RCC 7860 (cell line): ENCODE measurements at places on chromosomes 1 and 21.

DNA sequence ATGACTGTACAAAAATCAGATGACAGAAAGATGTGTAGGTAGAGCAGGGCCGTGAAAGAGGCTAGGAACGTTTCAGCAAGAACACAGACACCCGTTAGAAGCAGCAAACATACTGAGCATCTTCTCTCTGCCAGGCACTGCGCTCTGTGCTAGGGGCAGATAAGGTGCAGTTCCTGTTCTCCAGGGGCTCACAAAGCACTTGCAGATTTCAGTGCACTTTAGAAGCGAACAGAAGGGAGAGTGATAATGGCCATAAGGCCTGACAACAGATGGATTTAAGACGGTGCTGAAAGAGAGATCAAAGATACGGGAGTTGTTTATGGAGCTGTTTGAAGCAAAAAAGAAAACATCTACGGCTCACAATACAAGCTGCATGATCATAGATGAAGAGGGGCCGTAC, 200.3 kb upstream of the FOXD3 start:
- no peak for DNase-seq

- no peak for DNase-seq
Observed at GRCh38 chr1:29820401-29820800, 584.1 kb downstream of the PTPRU start.

DNA sequence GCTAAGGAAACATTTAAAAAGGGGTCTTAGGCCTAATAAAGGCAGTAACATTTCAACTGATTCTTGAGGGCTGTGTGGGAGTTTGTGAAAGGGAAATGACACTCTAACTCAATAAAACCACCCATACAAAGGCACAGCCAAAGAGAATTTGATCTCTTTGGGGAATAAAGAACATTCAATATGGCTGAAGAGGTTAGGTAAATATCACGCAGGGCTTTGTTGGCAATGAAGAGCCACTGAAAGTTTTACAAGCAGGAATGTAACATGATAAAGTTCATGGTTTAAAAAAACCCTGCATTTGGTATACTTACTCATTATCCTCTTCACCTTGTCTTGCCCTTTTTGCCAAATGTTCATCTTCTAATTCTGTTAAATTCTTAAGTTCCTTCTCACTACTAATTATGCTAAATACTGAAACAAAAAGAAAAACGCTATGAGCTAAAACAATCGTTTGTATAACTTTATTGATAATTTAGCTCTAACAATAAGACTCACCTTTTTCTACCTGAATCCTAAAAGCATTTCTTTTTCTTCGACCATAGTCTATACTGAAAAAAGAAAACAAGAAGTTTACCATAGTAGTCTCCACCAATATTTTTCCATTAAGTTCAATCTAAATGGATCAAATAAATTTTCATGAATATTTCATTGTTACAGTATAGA, 12.5 kb downstream of the NVL start:
- DNase-seq, result no peak

DNA sequence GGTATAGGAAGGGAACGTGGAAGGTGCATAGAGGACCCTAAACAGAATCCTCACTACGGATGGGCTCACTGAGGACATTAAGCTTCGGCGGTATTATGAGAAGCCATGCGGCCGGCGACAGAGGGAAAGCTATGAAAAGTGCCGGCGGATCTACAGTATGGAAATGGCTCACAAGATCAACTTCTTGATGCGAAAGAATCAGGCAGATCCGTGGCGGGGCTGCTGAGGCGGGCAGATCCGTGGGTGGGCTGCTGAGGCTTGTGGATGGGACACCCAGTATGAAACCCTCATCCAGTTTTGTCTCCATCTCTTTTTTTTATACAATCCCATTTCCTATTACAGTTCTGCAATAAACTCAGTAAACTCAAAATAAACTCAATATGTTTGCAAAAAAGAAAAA, 95.8 kb downstream of the CRB1 start:
- DNase-seq, result no peak

DNA sequence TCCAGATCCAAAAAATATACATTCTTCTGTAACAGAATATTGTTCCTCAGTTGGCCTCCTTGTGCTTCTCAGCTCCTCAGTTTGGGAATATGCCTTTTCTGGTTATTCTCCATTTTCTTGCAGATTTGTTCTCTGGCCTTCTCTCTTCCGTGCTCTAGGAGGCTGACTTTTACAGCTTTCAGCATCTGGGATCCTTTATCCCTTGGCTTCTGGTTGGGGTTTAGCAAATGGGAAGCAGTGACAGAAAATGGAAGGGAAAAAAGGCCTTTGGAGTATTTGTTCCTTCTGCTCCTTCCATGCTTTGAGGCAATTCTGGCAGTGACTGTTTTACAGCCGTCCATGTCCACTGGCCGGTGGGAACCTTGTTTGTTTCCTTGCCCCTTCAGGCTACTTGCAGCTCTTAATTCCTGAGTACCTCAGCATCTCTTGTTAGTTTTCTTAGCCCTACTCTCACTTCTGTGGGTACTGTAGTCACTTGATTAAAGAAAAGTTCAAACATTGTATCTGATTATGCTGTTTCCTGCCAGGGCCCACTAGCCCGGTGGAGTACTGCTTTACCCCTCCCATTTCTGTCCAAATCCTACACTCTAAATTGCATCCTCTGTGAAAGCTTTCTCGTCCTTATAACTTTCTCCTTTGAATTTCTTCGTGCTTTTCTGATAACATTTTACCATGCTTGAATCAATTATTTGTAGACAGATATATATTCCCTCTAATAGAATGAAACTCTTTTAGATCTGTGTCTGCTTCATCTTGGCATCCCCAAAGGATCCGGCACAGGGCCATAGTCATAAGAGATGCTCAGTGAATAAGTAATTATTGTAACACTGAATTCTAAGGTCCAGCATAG, 118.2 kb downstream of the OSBPL9 start:
- DNase-seq, result no peak

DNA sequence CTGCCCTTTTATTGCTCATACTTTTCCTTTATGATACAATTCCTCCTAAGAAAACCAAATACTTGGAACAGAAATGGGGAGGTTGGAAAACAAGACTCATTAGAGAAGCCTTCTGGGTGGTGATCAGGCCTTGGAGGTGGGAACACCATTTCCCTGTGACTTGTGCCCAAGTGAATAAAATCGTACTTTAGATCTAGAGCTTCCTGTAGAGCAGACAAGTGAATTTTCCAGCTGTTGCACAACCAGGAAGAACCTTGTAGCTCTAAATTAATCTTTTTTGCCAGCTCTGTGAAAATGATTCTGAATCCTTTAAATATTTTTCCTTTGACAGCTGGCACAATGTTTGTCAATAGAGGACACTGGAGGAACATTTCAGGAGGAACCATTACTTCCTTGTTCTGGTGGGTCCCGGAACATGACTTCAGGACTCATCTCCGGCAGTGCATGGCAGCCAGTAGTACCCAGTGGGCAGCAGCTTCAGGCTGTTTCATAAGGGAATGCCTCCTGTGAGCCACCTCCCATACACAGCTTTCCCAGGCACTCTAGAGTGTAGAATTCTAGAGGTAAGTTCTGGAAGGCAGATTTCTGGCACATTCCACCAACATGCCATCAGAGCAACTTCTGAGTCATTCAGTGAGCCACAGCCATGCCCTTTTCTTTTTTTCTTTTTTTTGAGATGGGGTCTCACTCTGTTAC, 5.5 kb upstream of the SNAPIN start:
- DNase-seq, result peak; percentile 45

DNA sequence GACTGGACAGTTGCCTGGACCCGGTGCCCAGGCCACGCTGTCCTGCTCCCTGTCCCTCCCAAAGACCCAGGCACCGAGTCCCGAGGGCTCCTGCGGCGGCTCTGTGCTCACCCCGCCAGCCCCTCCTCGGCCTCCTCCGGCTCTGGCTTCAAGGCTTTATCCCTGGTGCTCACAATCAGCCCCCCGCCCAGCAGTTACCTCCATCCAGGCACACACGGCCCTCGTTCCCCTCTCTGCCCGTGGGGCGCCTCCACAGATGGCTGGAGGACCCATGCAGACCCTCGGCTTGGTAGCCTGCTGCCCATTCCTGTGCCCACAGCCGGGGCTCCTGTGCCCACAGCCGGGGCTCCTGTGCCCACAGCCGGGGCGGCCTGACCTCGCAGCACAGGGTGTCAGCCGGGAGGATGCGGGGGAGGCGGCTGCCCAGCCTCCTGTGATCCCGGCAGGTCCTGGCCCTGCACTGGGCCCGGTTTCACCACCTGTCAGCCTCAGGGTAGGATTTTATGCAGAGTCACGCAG, 52.3 kb upstream of the COL18A1 start:
- no peak for DNase-seq

DNA sequence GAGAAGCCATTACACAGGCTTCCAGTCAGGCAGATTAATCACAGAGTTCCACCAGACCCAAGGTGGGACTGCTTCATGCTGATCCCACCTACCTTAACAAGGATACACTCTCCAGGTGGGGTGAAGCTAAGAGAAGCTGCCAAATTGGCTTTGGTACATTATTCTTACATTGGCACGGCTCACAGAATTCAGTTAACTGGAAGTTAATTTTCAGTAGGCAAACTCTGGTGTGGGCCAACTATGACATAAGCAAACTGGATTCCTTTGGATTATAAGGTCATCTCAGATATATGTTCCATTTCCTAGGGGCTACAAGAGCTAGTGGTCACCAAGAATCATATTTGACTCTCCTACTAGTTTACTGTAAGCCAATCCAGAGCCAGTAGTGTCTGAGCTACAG, 448.8 kb upstream of the BEND5 start:
- no peak for DNase-seq

DNA sequence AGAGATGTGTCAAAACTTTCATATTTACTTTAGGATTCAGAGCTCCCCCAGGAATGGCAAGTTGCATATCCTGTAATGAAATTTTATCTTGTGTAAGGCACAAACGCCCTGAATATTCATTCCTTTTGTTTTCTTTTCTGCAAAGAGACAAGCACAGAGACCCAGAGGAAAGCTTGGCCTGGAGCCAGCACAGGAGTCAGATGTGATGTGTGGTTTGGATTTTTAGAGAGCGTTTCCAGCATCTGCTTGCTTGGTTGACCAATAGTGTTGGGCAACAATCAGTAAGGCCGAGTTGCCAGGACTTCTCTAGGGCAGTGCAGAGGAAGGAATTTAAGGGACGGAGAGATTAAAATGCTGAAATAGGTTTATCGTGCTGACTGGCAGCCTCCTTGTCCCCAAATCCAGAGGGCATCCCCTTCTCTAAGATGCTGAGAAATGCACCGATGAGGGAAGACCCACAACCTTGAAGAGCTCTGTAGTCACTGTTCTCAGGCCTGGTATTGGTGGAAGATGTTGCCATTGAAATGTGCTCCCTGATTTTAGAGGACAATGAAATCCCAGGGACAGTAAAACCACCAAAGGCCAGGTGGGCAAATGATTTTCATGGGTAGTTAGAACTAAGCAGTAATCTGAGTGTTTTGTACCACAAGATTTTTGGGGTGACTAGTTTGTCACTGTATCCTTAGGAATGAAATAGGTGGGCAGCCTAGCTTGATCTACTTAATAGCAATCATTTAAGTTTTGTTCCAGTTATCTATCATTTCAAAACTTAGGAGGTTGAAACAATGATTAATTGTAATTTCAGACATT, 37.9 kb upstream of the RHOU start:
- DNase-seq, result no peak
